Uterus (tissue), 4 donors: ENCODE measurements at places on chromosomes 3 and 15. TPM values are rescaled to one million over a fixed set of nuclear protein-coding genes. Genes with fewer than 3 reads are reported as not detected.

Gene ARHGEF26
- total RNA-seq = 13.5 TPM

Gene SERF2
- 715 TPM for total RNA-seq

- no peak for DNase-seq
These were observed 36.7 kb upstream of the ATP10A start for GRCh38 chr15:25899870-25900269.

GRCh38 chr3:127671523-127672428 lies 976 bp upstream of the ABTB1 start:
- DNase-seq = peak; percentile 45

DNA sequence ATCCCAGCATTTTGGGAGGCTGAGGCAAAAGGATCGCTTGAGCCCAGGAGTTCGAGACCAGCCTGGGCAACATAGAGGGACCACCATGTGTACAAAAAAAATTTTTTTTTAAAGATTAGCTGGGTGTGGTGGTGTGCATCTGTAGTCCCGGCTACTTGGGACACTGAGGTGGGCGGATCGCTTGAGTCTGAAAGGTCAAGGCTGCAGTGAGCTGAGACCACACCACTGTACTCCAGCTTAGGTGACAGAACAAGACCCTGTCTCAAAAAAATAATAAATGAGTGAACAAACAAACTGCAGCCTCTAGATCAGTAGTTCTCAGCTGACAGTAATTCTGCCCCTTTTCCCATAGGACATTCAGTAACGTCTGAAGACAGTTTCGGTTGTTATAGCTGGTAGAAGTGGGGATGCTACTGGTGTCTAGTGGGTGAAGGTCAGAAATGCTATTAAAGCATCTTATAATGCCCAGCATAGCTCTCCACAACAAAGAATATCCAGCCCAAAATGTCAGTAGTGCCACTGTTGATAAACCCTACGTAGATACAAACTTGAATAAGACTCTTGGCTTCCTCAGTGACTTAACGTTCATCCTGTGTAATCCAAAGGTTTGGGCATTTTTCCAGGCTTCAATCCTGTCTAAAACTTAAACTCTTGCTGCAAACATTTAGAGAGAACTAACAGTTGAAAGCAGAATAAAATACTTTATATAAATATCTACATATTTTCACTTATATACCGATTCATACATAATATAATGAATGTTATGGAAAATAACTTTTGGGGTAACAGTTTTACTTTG lies 10.6 kb downstream of the SMC4 start:
- no peak for DNase-seq

- no peak for DNase-seq
These were observed 578.3 kb downstream of the EPHA3 start for GRCh38 chr3:89685731-89686130.

- peak; percentile 62 for DNase-seq
These were observed 471.0 kb upstream of the PROK2 start for GRCh38 chr3:72255791-72256559.

GRCh38 chr3:27616031-27616430 lies 106.1 kb downstream of the EOMES start:
- DNase-seq = no peak

DNA sequence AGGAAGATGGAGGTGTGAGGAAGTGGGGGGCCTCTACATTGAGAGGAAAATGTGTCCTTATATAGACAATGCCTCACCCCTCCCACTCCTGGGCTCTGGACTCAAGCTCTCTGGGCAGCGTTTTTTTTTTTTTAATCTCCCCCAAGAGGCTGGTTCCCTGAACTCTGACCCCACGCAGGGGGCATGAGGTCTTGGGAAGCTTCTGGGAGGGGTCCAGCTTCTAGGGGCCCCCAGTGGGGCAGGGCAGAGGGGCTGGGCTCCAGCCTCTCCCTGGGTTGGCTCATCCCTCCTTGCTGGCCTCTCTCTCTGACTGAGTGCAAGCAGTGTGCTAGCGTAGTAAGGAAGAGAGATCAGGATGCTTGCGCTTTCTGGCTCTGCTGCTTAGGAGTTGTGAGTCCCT lies 101.4 kb upstream of the HACD2 start:
- DNase-seq = no peak

DNA sequence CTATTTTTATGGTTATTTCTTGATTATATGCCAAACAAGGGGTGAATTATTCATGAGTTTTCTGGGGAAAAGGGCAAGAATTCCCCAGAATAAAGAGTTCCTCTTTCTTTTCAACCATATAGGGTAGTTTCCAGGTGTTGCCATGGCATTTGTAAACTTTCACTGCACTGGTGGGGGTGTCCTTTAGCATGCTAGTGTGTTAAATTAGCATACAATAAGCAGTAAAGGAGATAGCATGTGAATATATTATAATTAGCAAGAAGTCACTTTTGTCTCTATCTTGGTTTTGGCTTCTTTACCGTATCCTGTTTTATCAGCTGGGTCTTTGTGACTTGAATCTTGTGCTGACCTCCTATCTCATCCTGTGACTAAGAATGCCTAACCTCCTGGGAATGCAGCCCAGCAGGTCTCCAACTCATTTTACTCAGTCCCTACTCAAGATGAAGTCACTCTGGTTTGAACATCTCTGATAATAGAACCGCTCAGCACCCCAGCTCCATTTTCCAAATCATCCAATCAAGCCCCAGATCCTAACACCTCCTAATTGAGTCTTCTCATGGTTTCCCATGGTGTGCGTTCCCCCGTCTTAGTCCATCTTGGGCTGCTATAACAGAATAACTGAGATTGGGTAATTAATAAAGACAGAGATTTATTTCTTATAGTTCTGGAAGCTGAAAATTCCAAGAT lies 3.4 kb upstream of the SELENOT start:
- DNase-seq = no peak

- DNase-seq = no peak
These were observed 1.0 kb downstream of the P3H2 start for GRCh38 chr3:190119461-190120268.
